Fibroblast of mammary gland (primary cell): ENCODE measurements at places on chromosomes 12 and 14.

GRCh38 chr14:77375973-77376770 is 722 bp downstream of the TMED8 start:
- DNase-seq, result no peak

GRCh38 chr12:68334132-68334531 is 2.0 kb upstream of the MDM1 start:
- no peak for DNase-seq

GRCh38 chr14:69711477-69711876 is 55.5 kb upstream of the SRSF5 start:
- no peak for DNase-seq

GRCh38 chr14:77585385-77585784 is 31.1 kb downstream of the SPTLC2 start:
- DNase-seq, result no peak

GRCh38 chr12:91272461-91273063 is 89.9 kb upstream of the DCN start:
- peak; percentile 63 for DNase-seq

GRCh38 chr12:112185093-112185923 is 59.9 kb downstream of the TRAFD1 start:
- DNase-seq, result no peak

DNA sequence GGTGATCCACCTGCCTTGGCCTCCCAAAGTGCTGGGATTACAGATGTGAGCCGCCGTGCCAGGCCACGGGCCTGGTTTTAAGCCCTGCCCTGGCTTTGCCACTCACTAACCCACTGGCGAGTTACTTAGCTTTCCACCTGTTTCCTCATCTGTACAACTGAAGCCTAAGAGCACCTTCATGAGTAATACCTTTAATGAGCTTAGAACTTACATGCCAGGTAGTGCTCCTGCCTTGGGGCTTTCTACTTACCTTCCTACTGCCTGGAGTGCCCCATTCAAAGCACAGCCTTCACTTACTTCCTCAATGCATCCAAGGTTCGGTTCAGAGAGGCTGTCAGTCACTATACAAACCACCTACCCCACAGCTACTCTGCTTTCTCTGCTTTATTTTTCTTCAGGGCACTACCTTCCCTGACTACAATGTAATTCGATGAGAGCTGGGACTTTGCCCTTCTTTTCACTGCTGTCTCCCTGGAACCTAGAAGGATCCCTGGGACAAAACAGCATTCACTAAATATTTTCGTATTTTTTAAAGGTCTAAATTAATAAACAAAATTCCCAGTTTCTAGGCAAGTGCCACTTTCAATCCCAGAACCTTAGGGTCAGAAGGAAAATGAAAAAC is 13.8 kb downstream of the ZCCHC8 start:
- no peak for DNase-seq

- DNase-seq, result no peak
Measured at GRCh38 chr12:34342048-34342447, 319.8 kb downstream of the ALG10 start.

DNA sequence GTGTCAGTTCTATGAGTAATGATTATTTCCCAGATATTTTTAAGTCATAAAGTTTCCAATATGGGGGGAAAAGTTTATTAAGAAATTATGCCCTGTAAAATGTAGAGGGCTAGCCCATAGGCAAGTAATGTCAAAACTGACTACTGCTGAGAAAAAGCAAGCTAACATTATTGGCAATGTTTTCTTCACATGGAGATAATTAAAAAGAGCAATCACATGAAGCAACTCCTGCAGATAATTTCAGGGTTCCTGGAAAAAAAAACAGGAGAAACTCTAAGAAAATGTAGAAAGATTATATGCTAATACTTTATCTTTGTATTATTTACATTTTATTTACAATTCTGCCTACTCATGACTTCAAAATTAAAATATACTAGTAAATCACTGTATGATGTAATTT is 39.8 kb downstream of the PPP1R12A start:
- peak; percentile 24 for DNase-seq

DNA sequence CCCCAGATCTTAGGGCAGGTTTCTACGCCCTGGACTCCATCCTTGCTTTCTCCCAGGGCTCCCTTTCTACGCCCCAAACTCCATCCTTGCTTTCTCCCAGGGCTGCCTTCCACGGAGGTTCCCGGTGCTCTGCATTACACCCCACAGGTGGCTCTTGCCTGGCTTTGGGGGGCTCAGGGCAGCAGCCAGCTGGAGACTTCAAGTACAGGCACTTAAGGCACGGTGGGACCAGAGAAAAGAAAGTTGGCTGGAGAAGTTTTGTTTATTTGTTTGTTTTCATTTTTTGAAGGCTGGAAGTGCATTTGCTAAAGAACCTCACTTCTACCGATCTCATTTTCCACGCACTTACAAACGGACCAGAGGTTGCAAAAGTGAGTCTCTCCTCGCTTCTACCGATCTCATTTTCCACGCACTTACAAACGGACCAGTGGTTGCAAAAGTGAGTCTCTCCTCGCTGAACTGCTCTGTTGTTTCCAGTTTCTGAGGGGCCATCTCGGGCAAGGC is 103.8 kb upstream of the MED13L start:
- no peak for DNase-seq

- DNase-seq, result no peak
Measured at GRCh38 chr12:83318386-83319098, 631.8 kb downstream of the TMTC2 start.

GRCh38 chr12:121114019-121114639 is 18.5 kb upstream of the P2RX7 start:
- DNase-seq, result no peak

DNA sequence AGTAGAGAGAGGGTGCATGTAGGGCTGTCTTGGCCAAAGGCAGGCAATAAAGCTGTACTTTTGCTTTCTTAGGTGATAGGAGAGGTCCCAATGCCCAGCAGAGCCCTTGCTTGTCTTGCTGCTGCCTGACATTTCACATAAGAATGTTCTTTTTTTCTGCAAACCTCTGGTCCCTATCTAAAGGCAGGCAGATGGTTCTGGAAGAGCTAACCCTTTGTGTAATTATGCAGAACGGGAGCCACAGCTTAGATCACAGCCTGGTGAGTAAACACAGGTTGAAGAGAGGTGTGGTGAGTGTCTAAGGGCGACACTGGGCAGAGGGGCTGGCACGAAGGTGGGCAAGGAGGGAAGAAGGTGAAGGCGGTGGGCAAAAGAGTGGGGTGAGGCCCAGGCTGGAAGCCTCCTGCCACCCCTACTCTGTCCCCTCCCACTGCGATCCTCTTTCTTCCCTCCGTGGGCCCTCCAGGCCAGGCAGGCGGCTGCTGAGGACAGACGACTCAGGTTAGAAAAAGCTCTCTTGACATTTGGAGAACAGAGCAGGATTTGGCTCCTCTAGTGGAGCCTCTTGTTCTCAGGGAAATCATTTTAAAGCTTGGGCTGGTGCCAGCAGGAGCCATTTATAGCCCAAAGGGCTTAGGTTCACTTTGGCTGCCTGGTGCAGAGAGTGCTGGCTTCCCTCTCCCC is 42.8 kb downstream of the PRMT8 start:
- no peak for DNase-seq

DNA sequence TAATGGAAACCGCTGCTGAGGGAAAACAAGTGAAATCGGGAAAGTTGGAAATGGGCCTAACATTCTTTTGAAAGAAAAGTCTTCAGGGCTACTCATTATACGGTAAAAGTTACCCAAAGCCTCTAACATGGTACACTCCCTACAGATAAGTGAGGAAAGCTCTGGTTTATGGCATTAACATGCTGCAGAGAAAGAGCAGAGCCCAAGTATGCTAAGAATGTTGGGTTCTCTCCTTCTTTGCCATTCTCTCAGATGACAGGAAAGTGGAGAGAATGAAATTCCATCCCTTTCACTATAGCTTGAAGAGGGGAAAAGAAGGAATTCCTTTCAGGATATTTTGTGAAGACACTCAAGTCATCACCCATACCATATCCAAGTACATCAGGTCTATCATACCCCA is 348.0 kb downstream of the SEC23A start:
- DNase-seq, result no peak

GRCh38 chr14:32189811-32190210 is 12.0 kb upstream of the RNU6-7 start:
- no peak for DNase-seq

GRCh38 chr12:91138337-91138920 is 27.1 kb upstream of the LUM start:
- no peak for DNase-seq

DNA sequence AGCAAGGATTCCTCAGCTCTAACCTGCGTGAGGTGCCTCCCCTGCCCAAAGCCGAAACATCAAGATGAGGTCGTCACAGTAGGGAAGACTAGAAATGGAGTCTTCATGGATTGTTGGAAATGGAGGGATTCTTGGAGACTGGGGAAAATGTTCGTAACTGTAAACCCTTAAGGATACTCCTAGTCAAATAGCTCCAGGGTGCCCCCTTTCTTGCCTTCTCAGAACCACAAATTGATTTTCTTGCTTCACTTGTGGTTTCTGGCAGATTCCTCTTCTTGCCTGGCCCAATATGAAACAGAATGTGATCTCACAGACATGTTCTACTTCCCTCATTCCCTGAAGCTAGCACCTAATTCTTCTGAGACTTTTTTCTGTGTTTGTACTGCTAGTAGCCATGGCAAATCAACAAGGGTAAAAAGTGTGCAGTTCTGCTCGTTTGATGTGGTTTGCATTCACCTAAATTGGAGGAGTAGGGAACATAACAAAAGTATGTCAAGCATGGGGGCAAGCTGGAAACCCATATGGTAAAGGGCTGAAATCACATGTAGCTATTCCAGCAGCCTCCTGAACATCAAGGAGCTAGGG is 332.0 kb downstream of the PAWR start:
- DNase-seq, result peak; percentile 3

- DNase-seq, result peak; percentile 39
Measured at GRCh38 chr12:79155683-79156082, 291.1 kb downstream of the SYT1 start.

DNA sequence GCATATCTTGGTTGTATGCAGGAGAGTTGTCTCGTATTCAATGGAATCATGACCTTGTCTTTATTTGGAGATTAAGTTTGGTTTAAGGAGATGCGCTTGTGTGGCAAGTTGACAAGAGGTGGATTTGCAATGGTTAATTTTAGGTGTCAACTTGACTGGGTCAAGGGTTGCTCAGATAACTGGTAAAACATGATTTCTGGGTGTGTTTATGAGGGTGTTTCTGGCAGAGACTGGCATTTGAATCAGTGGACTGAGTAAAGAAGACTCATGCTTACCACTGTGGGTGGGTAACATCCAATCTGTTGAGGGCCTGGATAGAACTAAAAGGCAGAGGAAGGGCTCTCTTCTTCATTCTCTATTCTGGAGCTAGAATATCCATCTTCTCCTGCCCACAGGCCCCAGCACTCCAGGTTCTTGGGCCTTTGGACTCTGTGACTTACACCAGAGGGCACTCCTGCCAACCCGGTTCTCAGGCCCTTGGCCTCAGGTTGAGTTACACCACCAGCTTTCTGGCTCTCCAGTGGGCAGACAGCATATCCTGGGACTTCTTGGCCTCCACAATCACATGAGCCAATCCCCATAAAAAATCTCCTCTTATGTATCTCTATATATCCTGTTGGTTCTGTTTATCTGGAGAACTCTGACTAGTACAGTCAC is 141.5 kb upstream of the ARID2 start:
- DNase-seq, result no peak

- DNase-seq, result no peak
Measured at GRCh38 chr12:52907092-52907810, 2.4 kb upstream of the KRT8 start.

DNA sequence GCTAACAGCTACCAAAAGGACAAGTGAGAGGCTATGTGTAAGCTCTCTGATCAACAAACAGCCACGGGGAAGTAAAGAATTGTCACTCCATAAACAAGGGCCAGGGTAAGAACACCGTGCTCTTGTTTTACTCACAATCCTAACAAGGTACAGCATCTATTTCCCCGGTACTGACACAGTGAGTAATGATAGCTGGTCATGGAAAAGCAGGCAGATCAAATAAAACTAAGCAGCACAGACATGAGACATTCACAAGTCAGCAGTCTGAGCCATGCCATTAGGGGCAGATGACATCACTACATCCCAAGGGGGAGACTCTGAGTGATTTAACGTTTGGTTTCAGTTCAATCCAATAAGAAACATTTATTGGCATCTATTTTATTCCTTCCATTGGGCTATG is 54.4 kb downstream of the ARL6IP4 start:
- DNase-seq, result peak; percentile 84

DNA sequence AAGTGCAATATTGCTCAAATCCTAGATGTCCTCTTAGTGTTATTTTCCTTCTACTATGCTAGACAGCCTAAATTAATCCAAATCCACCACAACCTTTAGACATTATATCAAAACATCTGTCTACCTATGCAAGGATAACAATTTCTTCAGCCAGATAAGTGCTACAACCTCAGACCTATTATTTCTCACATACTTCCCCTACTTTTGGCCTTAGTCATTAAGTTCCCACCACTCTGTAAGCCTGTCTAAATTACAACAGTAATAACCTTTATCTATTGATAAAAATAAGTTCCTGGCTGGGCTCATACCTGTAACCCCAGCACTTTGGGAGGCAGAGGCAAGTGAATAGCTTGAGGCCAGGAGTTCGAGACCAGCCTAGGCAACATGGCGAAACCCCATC is 74.0 kb downstream of the KIF21A start:
- DNase-seq, result no peak

- DNase-seq, result no peak
Measured at GRCh38 chr14:55410876-55411275, 754 bp downstream of the ATG14 start.

GRCh38 chr14:36818794-36819384 is 157.2 kb downstream of the PAX9 start:
- DNase-seq, result no peak

DNA sequence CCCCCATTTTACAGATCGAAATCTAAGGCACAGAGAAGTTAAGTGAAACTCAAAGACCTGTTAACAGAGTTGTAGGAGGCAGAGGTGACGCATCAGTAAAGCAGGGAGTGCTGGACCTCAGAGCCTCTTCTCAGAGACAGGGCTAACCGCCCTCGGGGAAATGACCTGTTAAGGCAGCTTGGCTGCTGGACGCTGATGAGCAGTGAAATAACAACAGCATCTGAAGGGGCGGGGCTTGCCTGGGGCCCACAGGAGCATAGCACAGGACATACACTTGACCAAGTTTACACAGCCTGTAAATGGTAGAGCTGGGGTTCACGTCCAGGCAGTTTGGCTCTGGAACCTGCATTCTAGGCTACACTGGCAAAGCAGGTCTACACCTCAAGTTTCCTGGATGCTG is 39.3 kb downstream of the LRTM2 start:
- DNase-seq, result peak; percentile 14
